ENCODE measurements at places on chromosomes 16 and 17.

GRCh38 chr16:47045023-47045422 is 71.5 kb upstream of the DNAJA2 start:
- no peak for DNase-seq

DNA sequence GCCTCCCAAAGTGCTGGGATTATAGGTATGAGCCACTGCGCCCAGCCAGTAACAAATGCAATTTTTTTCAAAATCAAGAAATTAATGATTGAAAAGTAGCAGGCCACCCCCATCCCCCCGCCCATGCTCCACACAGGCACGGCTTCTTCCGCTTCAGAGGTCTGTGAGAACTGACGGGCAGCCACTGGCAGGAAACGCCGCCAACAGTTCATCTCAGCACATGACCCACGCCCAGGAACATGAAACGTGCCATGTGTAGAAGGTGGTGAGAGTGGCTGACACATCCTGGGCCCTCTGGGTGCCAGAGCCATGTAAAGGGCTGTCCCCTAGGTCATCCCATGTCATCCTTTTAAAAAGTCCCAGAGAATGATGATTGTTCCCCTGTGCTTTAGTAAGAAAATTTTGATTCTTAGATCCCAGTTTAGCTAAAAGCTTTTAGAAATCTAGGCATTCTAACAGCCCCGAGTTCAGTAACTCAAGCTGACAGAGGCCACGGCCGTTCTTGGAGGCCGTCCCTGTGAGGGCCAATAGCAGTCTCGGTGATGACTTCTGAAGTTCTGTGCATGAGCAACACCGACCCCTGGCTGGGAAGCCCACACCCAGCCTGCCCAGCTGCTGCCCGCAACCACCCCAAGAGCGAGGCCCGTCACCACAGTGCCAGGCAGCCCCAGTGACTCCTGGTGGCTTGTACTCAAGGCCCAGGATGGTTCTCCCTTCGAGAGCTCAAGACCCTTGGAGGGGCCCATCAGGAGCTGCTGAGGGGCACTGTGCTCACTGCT is 52.1 kb downstream of the KLHDC4 start:
- peak; percentile 28 for DNase-seq

DNA sequence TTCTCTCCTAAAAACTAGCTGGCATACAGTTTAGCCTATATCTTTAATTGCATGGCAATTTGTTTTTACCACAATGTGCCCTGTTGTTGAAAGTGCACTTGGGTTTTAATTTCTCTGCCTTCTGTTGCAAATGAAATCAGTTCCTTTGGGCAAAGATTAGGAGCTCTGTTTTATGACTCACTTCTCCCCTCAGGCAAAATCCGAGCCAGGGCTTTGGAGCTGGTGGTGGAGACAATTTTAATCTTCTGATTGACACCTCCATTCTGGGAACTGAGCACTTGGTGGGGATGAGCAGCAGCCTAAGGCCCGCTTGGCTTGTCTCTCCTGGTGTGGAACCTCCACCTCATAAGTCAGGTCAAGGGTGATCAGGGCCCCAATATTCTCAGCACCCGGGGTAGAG is 13.3 kb upstream of the MYH8 start:
- no peak for DNase-seq

GRCh38 chr17:31623990-31624389 is 232.5 kb downstream of the RAB11FIP4 start:
- no peak for DNase-seq

GRCh38 chr17:8272421-8272820 is 16.0 kb upstream of the RANGRF start:
- DNase-seq = no peak

GRCh38 chr17:8160741-8161221 is 2.0 kb downstream of the VAMP2 start:
- DNase-seq = no peak

DNA sequence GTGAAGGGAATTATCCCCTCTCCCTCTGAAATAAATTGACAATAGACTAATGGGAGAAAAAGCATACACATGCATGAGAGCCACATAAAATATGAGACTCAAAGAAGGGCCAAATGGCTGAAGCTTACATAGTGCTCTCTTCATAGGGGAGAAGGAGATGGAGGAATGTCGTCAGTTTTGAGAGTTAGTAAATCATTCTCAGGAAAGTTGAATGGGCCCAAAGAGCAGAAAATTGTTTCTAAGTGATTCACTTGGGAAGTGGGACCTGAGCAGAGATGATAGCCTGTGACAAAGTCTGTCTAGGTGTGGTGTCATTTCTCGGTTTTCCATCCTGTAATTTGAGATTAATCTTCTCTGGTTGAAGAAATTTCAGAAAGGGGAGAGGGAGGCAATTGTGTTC is 35.0 kb downstream of the BCAS3 start:
- DNase-seq = no peak

- DNase-seq = no peak
Observed at GRCh38 chr16:18800775-18801144, 589 bp downstream of the ARL6IP1 start.

Measured in stimulated activated CD4-positive, alpha-beta T cell treated with anti-CD3 and anti-CD28 coated beads, Interleukin-1b, Interleukin-23, amount 100 ng/mL, for 4 hours (primary cell).